ENCODE measurements at places on chromosomes 7 and 10. TPM values are rescaled to one million over a fixed set of nuclear protein-coding genes. Genes with fewer than 3 reads are reported as not detected.

ADCYAP1R1 gene
- 0.25 TPM for total RNA-seq

LRRC17 gene
- not detected for total RNA-seq

LIPM gene
- not detected for total RNA-seq

ODAD2 gene
- total RNA-seq = not detected

NET1 gene
- 39.1 TPM for total RNA-seq

GPER1 gene
- not detected for total RNA-seq

PRLHR gene
- total RNA-seq = not detected

UCN3 gene
- not detected for total RNA-seq

HK1 gene
- 54.6 TPM for total RNA-seq

CDH23 gene
- 2.1 TPM for total RNA-seq

ACBD7 gene
- 0.63 TPM for total RNA-seq
